ENCODE measurements at places on chromosomes 6 and 20. TPM values are rescaled to one million over a fixed set of nuclear protein-coding genes. Genes with fewer than 3 reads are reported as not detected.

Gene PLTP
- polyA plus RNA-seq: 85.7 TPM

Gene LY6G6F
- not detected for polyA plus RNA-seq

Gene EYA4
- 0.08 TPM for polyA plus RNA-seq

Gene SERAC1
- polyA plus RNA-seq: 3.7 TPM

Gene BHLHE23
- polyA plus RNA-seq: not detected

Gene CST4
- polyA plus RNA-seq: not detected

Gene SCAF8
- polyA plus RNA-seq: 21.9 TPM

Gene SIRPB2
- polyA plus RNA-seq: 0.98 TPM

Gene FOXF2
- 0.18 TPM for polyA plus RNA-seq

Gene CNR1
- polyA plus RNA-seq: 4.2 TPM

Gene TMEM14B
- 123 TPM for polyA plus RNA-seq

Gene PDE7B
- polyA plus RNA-seq: 14.9 TPM

Gene TOX2
- 2.3 TPM for polyA plus RNA-seq

Gene FRMD1
- 0.10 TPM for polyA plus RNA-seq

Gene TBC1D32
- 2.4 TPM for polyA plus RNA-seq

Gene OGFRL1
- polyA plus RNA-seq: 3.0 TPM

Gene DYNLRB1
- polyA plus RNA-seq: 319 TPM

Gene SMLR1
- 0.40 TPM for polyA plus RNA-seq

Gene FKBP1A
- polyA plus RNA-seq: 697 TPM

All from ovary (tissue), 10 donors.